GDM1 (cell line): ENCODE measurements at places on chromosomes 13 and 19.

DNA sequence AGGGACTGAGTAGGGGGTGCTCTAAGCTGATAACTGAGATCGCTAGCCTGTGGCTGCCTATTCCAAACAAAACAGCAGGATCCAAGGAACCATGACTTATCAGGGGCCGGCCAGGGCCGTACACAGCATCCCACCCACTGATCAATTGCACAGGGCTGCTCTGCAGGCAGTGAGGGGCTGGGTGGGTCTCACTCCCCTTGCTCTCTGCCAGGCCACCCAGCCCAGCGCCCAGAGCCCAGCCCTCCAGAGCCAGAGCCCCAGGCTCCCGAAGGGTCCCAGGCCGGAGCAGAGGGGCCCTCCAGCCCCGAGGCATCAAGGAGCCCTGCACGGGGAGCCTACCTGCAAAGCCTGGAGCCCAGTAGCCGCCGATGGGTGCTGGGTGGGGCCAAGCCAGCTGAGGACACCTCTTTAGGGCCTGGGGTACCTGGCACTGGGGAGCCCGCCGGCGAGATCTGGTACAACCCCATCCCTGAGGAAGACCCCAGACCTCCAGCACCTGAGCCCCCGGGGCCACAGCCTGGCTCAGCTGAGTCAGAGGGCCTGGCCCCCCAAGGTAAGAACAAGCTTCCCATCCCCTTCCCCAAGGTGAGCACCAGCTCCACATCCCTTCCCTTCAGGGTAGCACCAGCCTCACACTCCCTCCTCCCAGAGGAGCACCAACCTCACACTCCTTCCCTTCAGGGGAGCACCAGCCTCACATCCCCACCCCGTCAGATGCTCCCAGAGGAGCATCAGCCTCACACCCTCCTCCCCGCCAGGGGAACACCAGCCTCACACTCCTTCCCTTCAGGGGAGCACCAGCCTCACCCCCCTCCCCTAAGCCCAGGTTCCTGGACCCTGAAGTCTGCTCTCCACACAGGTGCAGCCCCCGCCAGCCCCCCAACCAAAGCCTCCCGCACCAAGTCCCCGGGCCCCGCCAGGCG lies 1.9 kb downstream of the SYDE1 start:
- no peak for DNase-seq

GRCh38 chr13:32904266-32904665 lies 112.0 kb upstream of the KL start:
- DNase-seq = no peak

DNA sequence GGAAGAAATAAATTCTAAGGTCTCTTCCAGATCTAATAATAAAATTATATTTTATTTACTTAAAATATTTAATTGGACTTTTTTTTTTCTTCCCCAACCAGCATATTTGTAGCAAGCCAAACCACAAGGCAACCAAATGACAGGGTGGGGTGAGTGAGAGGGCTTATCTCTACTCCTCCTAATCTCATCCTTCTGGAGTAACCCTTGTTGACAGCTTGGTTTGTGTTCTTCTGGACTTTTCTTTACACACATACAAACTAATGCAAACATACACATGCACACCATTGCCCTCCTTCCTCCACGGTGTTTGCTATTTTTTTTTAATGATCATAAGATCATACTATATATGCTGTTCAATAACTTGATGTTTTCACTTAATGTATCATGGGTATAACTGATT lies 383.1 kb downstream of the DLEU7 start:
- no peak for DNase-seq

DNA sequence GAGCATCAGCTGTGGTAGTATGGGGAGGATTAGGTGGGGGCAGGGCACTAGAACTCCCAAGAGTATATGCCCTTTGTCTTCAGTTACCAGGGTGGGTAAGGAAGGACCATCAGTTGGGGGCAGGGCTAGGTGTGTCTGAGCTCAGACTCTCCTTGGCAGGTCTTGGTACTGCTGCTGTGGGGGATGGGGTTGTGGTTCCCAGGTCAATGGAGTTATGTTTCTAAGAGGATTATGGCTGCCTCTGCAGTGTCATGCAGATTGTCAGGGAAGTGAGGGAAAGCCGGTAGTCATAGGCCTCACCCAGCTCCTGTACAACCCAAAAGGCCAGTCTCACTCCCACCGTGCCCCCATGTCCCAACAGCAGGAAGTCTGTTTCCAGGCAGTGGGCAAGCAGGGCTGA lies 8.8 kb upstream of the ZNF578 start:
- no peak for DNase-seq

- DNase-seq = no peak
Observed at GRCh38 chr19:43778651-43779050, 2.1 kb downstream of the KCNN4 start.
